ENCODE measurements at places on chromosomes 7 and 10.

- DNase-seq, result no peak
Measured at GRCh38 chr7:148218603-148219002, 372.0 kb upstream of the C7orf33 start.

GRCh38 chr7:7017707-7018280 is 164.6 kb upstream of the C1GALT1 start:
- DNase-seq, result no peak

DNA sequence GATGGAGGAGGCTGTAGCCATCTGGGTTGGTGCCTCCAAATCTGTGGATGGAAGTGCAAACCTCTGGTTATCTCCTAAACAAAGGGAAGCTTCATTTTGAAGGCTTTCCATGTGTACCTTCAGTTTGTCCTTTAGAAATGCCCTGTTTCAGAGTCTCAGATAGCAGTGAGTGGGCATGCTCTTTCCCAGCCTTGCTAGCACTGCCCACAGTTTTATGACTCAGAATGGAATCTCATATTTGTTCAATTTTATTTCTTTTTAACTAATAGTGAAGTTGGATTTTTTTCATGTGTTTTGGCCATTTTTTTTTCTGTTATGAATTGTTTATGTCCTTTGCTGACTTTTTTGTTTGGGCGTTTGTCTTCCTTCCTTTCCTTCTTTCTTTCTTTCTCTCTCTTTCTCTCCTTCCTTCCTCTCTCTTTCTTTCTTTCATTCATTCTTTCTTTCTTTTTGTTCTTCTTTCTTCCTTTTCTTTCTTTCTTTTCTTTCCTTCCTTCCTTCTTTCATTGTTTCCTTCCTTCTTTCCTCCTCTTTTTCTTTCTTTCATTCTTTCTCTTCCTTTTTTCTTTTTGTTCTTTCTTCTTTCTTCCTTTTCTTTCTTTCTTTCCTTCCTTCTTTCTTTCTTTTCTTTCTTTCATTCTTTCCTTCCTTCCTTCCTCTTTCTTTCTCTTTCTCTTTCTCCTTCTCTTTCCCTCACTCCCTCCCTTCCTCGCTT is 25.6 kb downstream of the PRF1 start:
- DNase-seq, result no peak

DNA sequence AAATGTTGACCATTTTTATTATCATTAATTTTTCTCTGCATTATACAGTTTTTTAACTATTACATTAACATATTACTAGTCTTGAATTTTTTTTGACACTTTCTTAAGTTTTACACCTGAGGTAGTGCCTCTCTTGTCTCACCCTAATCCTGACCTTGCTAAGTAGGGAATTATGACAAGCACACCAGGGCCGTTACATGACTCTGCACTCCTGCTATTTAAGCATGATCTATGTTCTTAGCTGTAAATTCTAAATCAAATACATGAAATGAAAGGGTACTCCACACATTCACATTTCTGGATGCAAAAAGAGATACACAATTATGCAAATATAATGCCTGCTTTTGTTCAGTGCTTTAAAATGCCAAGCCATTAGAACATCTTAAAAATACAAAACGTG is 23.6 kb downstream of the CPVL start:
- DNase-seq, result no peak

DNA sequence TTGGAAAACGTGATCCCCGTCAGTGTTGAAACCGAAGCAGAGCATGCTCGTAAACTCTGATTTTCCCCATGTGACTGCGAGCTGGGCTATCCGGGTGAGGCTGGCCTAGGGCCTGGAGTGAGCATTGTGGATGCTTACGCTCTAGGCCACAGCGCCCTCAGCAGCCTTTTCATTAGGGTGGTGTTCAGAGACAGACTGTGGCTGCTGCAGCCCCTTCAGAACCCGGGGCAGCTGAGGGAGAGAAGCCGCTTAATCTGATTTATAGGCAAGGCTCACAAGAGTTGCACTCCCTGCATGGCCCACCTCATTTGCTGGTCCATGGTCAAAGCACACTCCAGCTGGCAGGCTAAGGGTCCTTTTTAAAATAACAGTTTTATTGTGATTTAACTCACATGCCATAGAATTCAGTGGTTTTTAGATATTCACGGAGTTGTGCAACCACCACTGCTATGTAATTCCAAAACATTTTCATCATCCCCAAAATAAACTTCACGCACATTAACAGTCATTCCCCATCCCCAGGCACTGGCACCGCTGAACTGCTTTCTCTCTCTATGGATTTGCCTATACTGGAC is 72.5 kb downstream of the SYPL1 start:
- DNase-seq, result peak; percentile 27

DNA sequence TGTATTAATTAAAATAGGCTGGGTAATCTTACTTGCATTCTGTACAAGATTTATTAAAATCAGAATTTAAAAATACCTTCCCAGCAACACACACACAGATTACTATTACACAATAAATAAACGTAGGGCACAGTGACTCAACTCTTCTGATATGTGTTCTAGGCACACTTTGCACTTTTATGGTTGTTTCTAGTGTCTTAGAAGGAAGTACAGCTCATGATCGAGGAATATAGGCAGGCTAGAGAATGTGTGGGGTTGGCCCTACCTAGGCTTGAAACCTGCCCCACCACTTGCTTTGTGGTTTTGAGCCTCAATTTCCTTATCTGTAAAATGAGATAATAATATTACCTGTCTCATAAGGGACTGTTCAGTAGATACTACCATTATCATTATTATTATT is 30.5 kb downstream of the ARMC3 start:
- DNase-seq, result no peak

DNA sequence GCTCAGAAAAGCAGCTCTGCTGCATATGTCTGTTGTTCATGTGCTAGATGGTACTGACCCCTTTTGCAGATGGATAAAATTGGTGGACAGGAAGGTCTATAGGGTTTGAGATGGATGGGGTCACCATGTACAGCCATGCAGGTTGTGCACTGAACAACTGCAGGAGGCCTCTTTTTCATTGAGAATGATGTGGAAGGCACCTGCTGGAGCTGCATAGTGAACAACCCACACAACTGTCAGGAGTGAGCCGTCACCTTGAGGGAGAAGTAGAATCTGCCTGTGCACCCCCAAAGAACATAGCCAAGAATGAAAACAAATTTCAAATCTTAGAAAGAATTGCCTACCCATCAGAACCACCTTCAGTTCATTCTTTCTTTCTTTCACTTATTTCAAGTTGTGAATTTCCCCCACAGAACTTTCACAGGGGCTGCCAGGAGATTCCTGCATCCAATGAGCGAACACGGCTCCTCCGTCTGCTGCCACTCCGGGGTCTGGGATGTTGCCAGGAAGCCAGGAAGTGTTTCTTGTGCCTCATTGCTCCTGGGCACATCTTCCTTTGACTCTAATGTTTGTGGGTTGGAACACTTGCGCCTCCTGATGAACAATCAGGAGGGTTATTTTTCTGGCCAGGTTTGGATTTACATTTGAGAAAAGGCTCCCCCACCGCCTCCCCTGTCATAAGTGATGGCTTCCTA is 53.7 kb upstream of the DOCK1 start:
- no peak for DNase-seq

GRCh38 chr7:44966731-44967538 is 11.9 kb downstream of the MYO1G start:
- no peak for DNase-seq
